ENCODE measurements at places on chromosomes 4 and X. TPM values are rescaled to one million over a fixed set of nuclear protein-coding genes. Genes with fewer than 3 reads are reported as not detected.

DNA sequence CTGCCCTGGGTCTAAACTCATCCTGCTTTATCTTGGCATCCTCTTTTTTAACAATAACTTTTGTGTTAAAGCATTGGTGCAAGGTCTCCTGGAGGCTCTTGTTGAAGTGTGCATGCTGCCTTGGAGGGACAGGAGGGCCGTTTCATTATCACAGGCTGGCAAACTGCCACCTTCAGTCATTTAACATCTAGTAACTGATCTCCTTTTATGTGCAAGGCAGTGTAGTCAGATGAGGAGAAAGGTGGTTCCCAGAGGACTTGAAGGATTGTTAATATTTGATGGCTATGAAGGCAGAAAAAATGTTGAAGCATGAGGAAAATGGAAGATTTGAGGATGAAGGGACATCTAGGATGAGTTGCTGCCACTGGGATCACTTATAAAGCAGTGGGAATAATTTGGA lies 439.4 kb downstream of the RAPGEF2 start:
- H3K4me3 ChIP-seq = no peak overlapping the region
- H3K27me3 ChIP-seq = no peaks in the 10 kb centered on the region
- peaks cover 10% of the 10 kb centered on the region for H3K4me1 ChIP-seq
- no peak overlapping the region for H3K27ac ChIP-seq
- DNase-seq = no peak

GRCh38 chr4:160180211-160180610 lies 1077.3 kb downstream of the RAPGEF2 start:
- no peaks in the 10 kb centered on the region for H3K27me3 ChIP-seq
- H3K4me3 ChIP-seq = no peak overlapping the region
- peaks cover 8% of the 10 kb centered on the region for H3K4me1 ChIP-seq
- DNase-seq = no peak

GRCh38 chrX:34144246-34144645 lies 12.1 kb upstream of the FAM47A start:
- DNase-seq = no peak
- no peaks in the 10 kb centered on the region for H3K27me3 ChIP-seq
- no peak overlapping the region for H3K27ac ChIP-seq
- no peaks in the 10 kb centered on the region for H3K4me1 ChIP-seq

DNA sequence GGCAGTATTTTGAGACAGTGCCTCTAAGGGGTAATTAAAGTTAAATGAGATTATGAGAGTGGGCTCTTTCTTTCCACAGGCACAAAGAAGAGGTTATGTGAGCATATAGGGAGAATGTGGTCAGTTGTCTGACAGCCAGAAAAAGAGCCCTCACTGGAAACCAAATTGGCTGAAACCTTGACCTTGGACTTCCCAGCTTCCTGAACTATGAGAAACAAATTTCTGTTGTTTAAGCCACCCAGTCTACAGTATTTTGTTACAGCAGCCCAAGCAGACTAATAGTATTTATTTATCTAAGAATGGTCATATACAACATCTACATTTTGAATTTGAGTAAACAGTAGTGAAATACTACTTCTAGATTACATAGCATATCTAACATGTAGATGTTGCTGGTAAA lies 473.8 kb downstream of the IL15 start:
- H3K4me1 ChIP-seq = no peaks in the 10 kb centered on the region
- H3K27ac ChIP-seq = peak overlapping the region; percentile 14
- H3K4me3 ChIP-seq = no peak overlapping the region
- H3K36me3 ChIP-seq = peaks cover 30% of the 10 kb centered on the region
- no peak for DNase-seq
- H3K27me3 ChIP-seq = no peaks in the 10 kb centered on the region

- DNase-seq = no peak
- no peak overlapping the region for H3K27ac ChIP-seq
- H3K36me3 ChIP-seq = no peaks in the 10 kb centered on the region
- H3K27me3 ChIP-seq = no peaks in the 10 kb centered on the region
These were observed 191.0 kb upstream of the EMCN start for GRCh38 chr4:100708776-100709175.

DNA sequence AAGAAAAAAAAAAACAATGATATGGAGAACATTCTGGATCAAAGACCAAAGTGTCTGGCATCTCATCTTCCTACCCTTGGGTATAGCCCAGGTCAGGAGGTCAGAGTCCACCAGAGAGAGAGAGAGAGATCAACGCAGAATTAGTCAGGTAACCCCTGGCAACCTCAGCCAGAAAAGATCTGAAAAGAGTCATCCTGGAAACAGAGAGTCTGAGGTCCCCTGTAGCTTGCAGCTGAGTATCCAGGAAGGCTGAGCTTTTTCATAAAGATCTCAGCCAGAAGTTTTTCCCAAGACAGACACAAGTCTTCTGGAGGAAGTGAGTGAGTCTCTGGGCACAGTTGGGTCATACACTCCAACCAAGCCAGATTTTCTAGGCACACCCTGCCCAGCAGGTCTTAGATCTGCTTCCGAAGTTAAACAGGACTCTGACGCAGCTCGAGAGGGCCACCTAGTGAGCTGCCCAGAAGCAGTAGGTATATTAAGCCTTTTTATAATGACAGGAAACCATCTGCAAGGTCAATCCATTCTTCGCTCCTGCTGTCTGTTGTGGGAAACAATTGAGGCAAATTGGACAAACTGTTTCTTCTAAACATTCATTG lies 35.7 kb downstream of the ACE2 start:
- no peaks in the 10 kb centered on the region for H3K27me3 ChIP-seq
- peak overlapping the region; percentile 47 for H3K27ac ChIP-seq
- no peak overlapping the region for H3K4me3 ChIP-seq
- H3K4me1 ChIP-seq = peaks cover 14% of the 10 kb centered on the region
- peak; percentile 70 for DNase-seq
- no peaks in the 10 kb centered on the region for H3K36me3 ChIP-seq

GRCh38 chr4:67288964-67289363 lies 256.3 kb downstream of the CENPC start:
- DNase-seq = peak; percentile 7
- no peaks in the 10 kb centered on the region for H3K36me3 ChIP-seq
- peaks cover 9% of the 10 kb centered on the region for H3K4me1 ChIP-seq
- no peaks in the 10 kb centered on the region for H3K27me3 ChIP-seq
- no peak overlapping the region for H3K27ac ChIP-seq
- H3K4me3 ChIP-seq = no peak overlapping the region

DNA sequence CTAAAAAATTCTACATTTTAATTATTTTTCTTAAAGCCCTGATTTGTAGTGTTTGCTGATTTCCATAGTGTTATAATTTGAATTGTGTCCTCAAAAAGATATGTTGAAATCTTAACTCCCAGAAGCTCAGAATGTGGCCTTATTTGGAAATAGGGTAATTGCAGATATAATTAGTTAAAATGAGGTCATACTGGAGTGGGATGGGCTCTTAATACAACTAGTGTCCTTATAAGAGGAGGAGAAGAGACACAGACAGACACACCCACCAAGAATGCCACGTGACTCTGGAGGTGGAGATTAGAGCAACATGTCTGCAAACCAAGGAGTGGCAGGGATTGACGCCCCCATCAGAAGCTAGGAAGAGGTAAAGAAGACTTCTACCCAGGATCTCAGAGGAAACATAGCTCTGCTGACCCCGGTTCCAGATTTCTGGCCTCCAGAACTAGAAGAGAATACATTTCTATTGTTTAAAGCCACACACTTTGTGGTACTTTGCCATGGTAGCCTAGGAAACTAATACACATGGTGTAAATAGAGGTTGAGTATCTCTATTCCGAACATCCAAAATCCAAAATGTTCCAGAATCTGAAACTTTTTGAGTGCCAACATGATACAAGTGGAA lies 70.5 kb upstream of the IRF2 start:
- peaks cover 12% of the 10 kb centered on the region for H3K36me3 ChIP-seq
- H3K4me1 ChIP-seq = no peaks in the 10 kb centered on the region
- no peak overlapping the region for H3K4me3 ChIP-seq
- no peak for DNase-seq
- no peak overlapping the region for H3K27ac ChIP-seq
- H3K27me3 ChIP-seq = no peaks in the 10 kb centered on the region

GRCh38 chrX:3678328-3678727 lies 35.1 kb downstream of the PRKX start:
- no peaks in the 10 kb centered on the region for H3K4me1 ChIP-seq
- no peaks in the 10 kb centered on the region for H3K27me3 ChIP-seq
- no peak overlapping the region for H3K4me3 ChIP-seq
- H3K27ac ChIP-seq = no peak overlapping the region

DNA sequence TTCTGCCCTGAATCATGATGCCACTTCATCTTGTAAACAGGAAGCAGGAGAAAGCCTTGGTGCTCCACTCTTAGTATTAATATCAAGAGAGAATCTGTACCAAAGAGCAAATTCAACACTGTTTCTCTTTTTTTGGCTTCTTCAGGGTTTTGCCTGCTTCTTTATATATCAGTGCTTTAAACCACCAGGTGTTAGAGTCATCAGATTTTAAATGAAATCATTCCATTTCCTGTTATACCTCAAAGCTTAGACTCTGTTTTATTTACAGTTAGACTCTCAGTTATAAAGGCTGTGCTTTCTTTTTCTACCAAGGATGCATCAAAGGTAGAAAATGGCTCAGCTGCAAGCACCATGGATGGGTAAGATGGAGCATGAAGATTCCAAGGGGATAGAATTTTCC lies 350.9 kb downstream of the CAMK2D start:
- no peaks in the 10 kb centered on the region for H3K27me3 ChIP-seq
- H3K27ac ChIP-seq = no peak overlapping the region
- DNase-seq = no peak
- no peak overlapping the region for H3K4me3 ChIP-seq

- H3K36me3 ChIP-seq = peaks cover 33% of the 10 kb centered on the region
- peaks cover 25% of the 10 kb centered on the region for H3K4me1 ChIP-seq
- H3K27ac ChIP-seq = peak overlapping the region; percentile 92
- H3K27me3 ChIP-seq = no peaks in the 10 kb centered on the region
- no peak for DNase-seq
- H3K4me3 ChIP-seq = peak overlapping the region; percentile 100
These were observed 22.7 kb downstream of the FABP2 start for GRCh38 chr4:119299260-119299671.

- peak overlapping the region; percentile 47 for H3K27ac ChIP-seq
- no peaks in the 10 kb centered on the region for H3K27me3 ChIP-seq
- H3K4me1 ChIP-seq = peaks cover 27% of the 10 kb centered on the region
- no peak for DNase-seq
These were observed 2.2 kb downstream of the MAGIX start for GRCh38 chrX:49164589-49165360.

GRCh38 chrX:143461606-143462005 lies 55.7 kb downstream of the SPANXN3 start:
- no peaks in the 10 kb centered on the region for H3K36me3 ChIP-seq
- H3K27ac ChIP-seq = no peak overlapping the region
- no peak for DNase-seq
- no peaks in the 10 kb centered on the region for H3K27me3 ChIP-seq

DNA sequence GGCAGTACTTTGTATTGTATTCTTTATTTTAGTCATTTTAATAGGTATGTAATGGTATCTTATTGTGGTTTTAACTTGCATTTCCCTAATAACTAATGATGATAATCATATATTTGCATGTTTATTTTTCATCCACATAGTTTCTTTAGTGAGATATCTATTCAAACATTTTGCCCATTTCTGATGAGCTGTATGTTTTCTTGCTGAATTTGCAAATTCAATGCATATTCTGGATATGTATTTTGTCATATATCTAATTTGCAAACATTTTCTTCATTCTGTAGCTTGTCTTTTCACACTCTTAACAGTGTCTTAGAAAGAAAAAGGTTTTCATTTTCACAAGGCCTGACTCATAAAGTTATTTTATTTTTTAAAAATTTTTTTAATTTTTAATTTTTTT lies 372.1 kb downstream of the ZNF674 start:
- H3K36me3 ChIP-seq = no peaks in the 10 kb centered on the region
- no peak overlapping the region for H3K4me3 ChIP-seq
- DNase-seq = no peak
- no peaks in the 10 kb centered on the region for H3K27me3 ChIP-seq

DNA sequence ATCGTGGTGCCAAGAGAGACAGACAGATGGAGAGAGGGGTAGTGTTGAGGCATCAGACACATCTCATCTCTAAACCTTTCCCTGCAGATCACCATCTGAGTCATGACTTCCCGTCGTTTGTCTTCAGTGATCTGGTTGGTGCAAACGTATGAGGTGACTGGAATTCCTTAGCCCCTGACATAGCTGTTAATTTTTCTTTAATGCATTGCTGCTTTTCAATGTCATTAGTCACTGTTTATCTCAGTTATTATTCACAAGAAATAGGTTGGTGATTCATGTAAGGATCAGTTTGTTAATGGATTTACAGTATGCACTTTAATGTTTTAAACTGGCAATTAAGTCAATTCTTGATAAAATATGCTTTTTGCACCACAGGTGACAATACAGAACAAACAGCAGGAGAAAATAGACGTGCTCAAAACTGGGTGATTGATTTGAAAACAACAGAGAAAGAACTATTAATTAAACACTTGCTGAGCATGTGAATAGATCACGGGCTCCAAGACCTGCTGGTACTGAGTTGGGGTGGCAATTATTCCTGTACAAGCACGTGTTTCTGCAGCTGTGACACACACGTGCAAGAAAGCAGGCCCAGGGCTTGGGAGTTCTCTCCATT lies 1.3 kb upstream of the TMEM154 start:
- peaks cover 28% of the 10 kb centered on the region for H3K4me1 ChIP-seq
- H3K4me3 ChIP-seq = peak overlapping the region; percentile 76
- peak; percentile 14 for DNase-seq
- H3K27me3 ChIP-seq = no peaks in the 10 kb centered on the region
- H3K36me3 ChIP-seq = peaks cover 12% of the 10 kb centered on the region

DNA sequence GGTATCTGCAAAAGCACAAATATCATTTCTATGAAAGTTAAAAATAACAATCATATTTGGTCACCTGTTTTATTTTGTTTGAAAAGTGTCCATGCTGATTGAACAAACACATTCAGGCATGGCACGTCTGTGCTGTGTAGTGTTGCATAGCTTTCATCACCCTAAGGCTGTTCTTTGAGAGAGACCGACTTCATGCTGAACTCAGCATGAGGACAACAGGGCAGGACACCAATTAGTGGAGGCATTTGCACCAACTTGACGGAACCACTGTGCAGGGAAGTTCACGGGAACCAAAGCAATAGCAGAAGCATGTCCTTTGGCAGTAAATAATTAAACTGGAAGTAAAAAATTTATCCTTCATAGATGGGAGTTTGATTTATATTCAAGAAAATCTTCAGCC lies 158.4 kb upstream of the SLC7A11 start:
- no peak for DNase-seq
- peaks cover 5% of the 10 kb centered on the region for H3K36me3 ChIP-seq
- H3K27ac ChIP-seq = no peak overlapping the region
- no peak overlapping the region for H3K4me3 ChIP-seq
- H3K4me1 ChIP-seq = peaks cover 5% of the 10 kb centered on the region
- H3K27me3 ChIP-seq = no peaks in the 10 kb centered on the region

- DNase-seq = peak; percentile 1
- no peak overlapping the region for H3K27ac ChIP-seq
- H3K4me1 ChIP-seq = peaks cover 32% of the 10 kb centered on the region
- H3K4me3 ChIP-seq = no peak overlapping the region
These were observed 94.2 kb downstream of the CXCL13 start for GRCh38 chr4:77699731-77700210.

GRCh38 chr4:126800575-126801141 lies 832.1 kb upstream of the INTU start:
- DNase-seq = no peak
- no peaks in the 10 kb centered on the region for H3K4me1 ChIP-seq
- H3K36me3 ChIP-seq = no peaks in the 10 kb centered on the region
- no peak overlapping the region for H3K27ac ChIP-seq
- H3K27me3 ChIP-seq = no peaks in the 10 kb centered on the region

Gene SAP30
- 10.6 TPM for total RNA-seq

Gene AFP
- total RNA-seq = 0.24 TPM

Gene DCHS2
- total RNA-seq = 0.07 TPM

Gene FGFBP1
- total RNA-seq = 5.0 TPM

Gene ZIC3
- total RNA-seq = not detected

Gene PRRG3
- total RNA-seq = not detected

Gene MAGEA6
- not detected for total RNA-seq

Gene CDX4
- not detected for total RNA-seq

Gene FRAS1
- total RNA-seq = 29.4 TPM

Gene SPATA4
- not detected for total RNA-seq

Gene SCFD2
- 17.1 TPM for total RNA-seq

Gene FOXO4
- total RNA-seq = 7.8 TPM
